ENCODE measurements at places on chromosomes 4 and X. TPM values are rescaled to one million over a fixed set of nuclear protein-coding genes. Genes with fewer than 3 reads are reported as not detected.

- no peak for DNase-seq
- H3K4me1 ChIP-seq, result peaks cover 46% of the 10 kb centered on the region
- no peak overlapping the region for H3K4me3 ChIP-seq
- H3K27me3 ChIP-seq, result no peaks in the 10 kb centered on the region
Observed at GRCh38 chr4:155529716-155530115, 136.9 kb upstream of the GUCY1A1 start.

TMEM185A gene
- 29.9 TPM for total RNA-seq

DNA sequence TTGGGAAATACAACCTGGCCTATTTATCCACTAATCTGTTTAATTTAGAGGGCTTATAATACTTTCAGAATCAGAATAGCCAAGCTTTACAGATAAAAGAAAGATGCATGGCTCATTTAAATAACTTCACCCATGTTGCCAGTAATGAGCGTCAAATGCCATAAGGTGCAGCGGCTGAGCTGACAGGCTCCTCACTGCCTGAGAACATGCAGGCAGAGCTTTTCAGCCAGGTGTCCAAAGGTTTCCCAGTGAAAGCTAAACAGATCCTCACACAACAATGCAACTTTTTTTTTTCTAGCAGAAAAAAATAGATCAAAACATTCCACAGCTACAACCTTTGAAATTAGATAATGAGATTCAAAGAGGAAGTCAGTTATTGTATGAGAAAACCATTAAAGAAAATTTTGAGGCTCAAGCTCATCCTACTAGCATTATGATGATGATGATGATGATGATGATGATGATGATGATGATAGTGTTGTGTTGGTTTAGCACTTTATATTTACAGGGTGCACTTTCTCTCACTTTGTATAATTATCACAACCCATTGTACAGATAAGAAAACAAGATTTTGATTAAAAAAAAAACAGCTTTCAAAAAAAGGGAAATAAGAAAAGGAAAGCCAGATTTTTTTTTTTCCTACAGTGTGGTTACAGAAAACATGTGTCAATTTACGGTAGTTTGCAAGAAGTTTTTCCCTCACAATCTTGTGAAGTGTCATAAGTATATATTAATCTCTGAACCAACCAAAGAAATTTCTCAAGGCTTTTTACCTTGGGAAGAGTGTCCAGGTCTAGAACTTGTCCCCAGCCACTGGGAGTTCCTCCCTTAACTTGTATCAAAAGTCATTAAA lies 12.2 kb upstream of the TNIP3 start:
- H3K4me3 ChIP-seq, result no peak overlapping the region
- no peaks in the 10 kb centered on the region for H3K27me3 ChIP-seq
- H3K36me3 ChIP-seq, result no peaks in the 10 kb centered on the region
- H3K27ac ChIP-seq, result no peak overlapping the region

FAM47C gene
- total RNA-seq, result not detected

DNA sequence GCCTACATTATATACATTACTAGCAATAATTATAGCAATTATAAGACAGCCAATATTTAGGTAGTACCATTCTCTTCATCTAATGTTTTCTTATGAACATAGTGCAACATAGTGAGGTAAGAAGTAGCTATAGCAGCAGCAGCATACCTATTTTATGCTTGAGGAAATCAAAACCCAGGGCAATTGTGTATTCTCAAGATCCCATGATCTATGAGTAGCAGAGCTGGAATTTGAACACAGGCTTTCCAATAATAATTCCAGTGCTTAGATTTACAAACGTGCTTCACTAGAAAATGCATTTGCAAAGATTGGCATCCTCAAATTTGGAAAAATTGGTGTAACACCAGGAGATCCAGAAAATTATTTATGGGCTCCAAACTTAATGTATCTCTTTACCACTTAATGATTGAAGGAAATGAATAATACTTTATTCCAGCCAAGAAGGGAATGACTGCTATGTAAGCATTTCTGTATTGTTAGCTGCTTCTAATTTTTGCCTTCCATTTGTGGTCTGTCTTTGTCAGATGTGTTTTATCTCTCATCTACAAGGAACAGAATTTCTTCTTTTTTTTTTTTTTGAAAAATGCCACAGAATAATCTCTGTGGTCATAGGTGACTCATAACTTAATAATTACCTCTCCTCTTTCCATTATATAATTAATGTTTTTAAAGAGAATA lies 451.1 kb downstream of the ARAP2 start:
- H3K36me3 ChIP-seq, result peaks cover 10% of the 10 kb centered on the region
- H3K27ac ChIP-seq, result no peak overlapping the region
- H3K4me3 ChIP-seq, result no peak overlapping the region
- no peak for DNase-seq
- no peaks in the 10 kb centered on the region for H3K4me1 ChIP-seq
- no peaks in the 10 kb centered on the region for H3K27me3 ChIP-seq

DNA sequence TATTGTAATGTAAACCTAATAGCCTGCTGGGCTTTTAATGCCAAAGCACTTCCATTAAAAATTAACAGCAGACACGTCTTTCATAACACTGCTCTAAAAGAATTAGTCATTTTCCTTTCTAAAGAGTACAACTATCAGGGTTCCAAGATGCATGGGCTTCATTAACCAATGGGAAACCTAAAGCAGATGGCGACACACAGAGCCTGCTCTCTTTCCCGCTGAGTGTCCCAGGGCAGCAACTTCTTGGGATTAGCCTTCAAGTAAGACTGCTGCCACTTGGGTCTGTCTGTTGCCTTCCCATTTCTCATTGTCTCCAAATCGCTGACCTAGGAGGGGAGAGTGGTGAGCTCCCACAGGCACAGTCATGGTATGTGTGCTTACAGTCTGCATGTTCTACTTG lies 14.0 kb upstream of the PHKA2 start:
- H3K27me3 ChIP-seq, result no peaks in the 10 kb centered on the region
- H3K4me3 ChIP-seq, result no peak overlapping the region
- H3K27ac ChIP-seq, result no peak overlapping the region
- H3K4me1 ChIP-seq, result peaks cover 22% of the 10 kb centered on the region

DNA sequence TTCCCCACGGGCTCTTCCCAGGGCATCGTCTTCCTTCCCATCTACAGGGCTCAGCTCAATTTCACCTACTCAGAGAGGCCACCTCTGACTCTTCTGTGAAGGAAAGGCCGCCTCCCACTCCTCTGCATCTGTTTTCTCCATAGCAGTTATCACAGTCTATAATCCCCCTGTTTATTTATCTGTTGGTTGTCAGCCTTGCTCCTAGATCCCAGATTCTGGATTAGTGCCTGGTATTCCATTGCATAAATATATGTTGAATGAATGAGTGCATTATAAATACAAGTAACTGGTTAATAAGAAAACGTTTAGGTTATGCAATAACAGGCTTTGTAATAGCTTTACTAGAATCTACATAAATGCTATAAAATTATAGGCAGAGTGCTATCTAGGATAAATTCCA lies 52.9 kb downstream of the NSG1 start:
- H3K4me1 ChIP-seq, result peaks cover 26% of the 10 kb centered on the region
- peak overlapping the region; percentile 45 for H3K27ac ChIP-seq
- H3K27me3 ChIP-seq, result no peaks in the 10 kb centered on the region
- DNase-seq, result no peak
- H3K4me3 ChIP-seq, result no peak overlapping the region

DNA sequence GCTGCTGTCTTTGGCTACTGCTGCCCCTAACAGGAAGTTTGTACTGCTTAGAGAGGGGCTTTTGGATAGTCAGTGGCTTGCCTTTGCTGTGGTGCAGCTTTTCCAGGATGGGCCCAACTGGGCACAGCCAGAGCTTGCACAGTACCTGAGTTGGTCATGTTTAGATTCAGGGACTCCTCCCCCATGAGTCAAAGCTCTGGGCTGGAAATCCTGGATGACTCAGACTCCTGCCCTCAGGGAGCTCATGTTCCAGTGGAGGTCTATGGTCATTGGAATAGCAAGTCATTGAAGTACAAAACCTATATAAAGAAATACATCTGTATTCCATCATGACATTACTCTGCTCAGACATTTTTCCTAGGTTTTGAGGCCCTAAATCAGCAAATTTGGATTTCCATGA lies 66.7 kb upstream of the PJA1 start:
- no peaks in the 10 kb centered on the region for H3K36me3 ChIP-seq
- no peak overlapping the region for H3K4me3 ChIP-seq
- DNase-seq, result no peak
- H3K4me1 ChIP-seq, result no peaks in the 10 kb centered on the region
- peaks cover 2% of the 10 kb centered on the region for H3K27me3 ChIP-seq
- no peak overlapping the region for H3K27ac ChIP-seq

DNA sequence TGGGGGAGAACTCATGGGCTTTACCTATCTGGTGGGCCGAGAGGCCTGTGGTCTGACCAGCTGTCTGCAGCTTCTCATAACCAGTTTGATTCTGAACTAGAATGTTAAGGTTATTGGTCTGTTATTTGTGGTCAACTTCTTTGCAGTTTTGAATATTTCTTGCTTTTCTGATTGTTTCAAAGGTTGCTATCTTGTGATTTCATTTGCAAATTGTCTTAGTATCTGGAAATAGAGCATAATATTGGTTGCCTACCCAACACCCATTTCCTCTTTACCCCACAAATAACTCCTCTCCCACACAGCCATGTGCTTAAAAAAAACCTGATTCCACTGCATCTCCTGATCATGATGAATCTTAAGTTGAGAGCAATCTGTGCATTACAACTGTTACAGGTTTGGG lies 39.1 kb upstream of the BMP2K start:
- DNase-seq, result no peak
- H3K27ac ChIP-seq, result no peak overlapping the region
- no peaks in the 10 kb centered on the region for H3K36me3 ChIP-seq

- peak overlapping the region; percentile 94 for H3K4me3 ChIP-seq
- no peaks in the 10 kb centered on the region for H3K36me3 ChIP-seq
- no peak for DNase-seq
- no peaks in the 10 kb centered on the region for H3K27me3 ChIP-seq
Observed at GRCh38 chr4:38666766-38667084, 2.7 kb downstream of the KLF3 start.

VCX3B gene
- not detected for total RNA-seq

GRCh38 chr4:83209419-83209818 lies 75.2 kb downstream of the COQ2 start:
- no peak overlapping the region for H3K27ac ChIP-seq
- no peak for DNase-seq
- H3K36me3 ChIP-seq, result peaks cover 4% of the 10 kb centered on the region

DNA sequence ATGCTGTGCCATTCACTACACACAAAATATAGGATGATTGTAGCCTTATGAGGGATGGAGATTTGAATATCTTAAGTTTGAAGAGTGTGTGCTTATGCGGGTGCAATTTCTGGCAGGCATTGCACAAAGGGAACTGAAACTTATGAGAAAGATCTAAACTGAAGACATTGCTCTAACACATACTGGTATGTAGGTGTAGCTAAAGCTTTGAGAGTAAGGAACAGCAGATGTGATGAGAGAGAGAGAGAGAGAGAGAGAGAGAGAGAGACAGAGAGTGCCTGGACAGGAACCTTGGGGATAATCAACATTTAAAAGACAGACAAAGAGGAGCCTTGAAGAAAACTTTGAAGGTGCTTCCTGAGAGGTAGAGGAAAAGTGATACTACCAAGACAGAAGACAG lies 379.7 kb downstream of the SPRY1 start:
- no peak overlapping the region for H3K4me3 ChIP-seq
- H3K27ac ChIP-seq, result no peak overlapping the region
- no peaks in the 10 kb centered on the region for H3K4me1 ChIP-seq
- H3K27me3 ChIP-seq, result no peaks in the 10 kb centered on the region
- no peaks in the 10 kb centered on the region for H3K36me3 ChIP-seq
- DNase-seq, result no peak

GRCh38 chr4:74805601-74806000 lies 11.3 kb upstream of the BTC start:
- DNase-seq, result no peak
- no peak overlapping the region for H3K4me3 ChIP-seq
- H3K36me3 ChIP-seq, result no peaks in the 10 kb centered on the region
- no peak overlapping the region for H3K27ac ChIP-seq
- peaks cover 3% of the 10 kb centered on the region for H3K27me3 ChIP-seq

GRCh38 chrX:151478058-151478457 lies 81.1 kb downstream of the VMA21 start:
- DNase-seq, result no peak
- H3K4me3 ChIP-seq, result no peak overlapping the region
- H3K4me1 ChIP-seq, result no peaks in the 10 kb centered on the region
- no peaks in the 10 kb centered on the region for H3K36me3 ChIP-seq

DNA sequence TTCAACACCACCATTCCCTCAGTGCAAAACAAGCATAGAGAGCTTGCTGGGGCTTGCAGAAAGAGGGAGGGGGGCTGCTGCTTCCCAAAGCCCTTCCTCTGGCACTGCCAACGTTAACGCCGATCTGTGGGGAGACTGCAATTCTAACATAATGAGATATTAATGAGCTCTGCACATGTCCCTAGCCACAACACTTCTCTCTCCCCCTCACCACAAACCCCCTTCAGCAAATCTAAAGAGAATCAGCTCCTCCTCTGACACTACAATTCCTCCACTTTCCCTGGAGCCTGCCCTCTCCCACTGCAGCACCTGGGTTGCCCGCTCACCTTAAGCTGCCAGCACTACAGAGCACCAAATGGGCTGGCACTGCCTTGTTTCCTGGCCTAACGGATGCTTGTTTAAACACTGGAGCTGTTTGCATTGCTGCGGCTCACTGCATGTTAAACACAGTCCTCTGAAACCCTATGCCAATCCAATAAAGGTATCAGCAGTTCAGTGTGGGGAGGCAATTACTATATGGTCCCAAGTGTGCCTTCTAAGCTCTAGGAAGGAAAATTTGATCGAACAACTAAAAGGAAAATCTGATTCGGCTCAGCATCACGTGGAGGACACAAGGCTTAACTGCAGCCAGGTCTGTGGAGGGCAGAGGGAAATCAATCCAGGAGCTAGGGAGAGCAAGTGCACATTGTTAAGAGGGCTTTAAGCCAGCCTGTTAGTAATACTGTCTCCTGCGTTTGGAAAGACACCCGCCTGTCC lies 232.4 kb downstream of the MAML3 start:
- H3K4me1 ChIP-seq, result peaks cover 59% of the 10 kb centered on the region
- H3K36me3 ChIP-seq, result no peaks in the 10 kb centered on the region
- no peak for DNase-seq
- no peaks in the 10 kb centered on the region for H3K27me3 ChIP-seq

Data from mesothelial cell of epicardium (in vitro differentiated cells).